Left ventricle myocardium inferior (tissue), 1 donor: ENCODE measurements at places on chromosomes 6 and 20.

- DNase-seq: no peak
These were observed 433.5 kb downstream of the PRKN start for GRCh38 chr6:162294029-162294428.

DNA sequence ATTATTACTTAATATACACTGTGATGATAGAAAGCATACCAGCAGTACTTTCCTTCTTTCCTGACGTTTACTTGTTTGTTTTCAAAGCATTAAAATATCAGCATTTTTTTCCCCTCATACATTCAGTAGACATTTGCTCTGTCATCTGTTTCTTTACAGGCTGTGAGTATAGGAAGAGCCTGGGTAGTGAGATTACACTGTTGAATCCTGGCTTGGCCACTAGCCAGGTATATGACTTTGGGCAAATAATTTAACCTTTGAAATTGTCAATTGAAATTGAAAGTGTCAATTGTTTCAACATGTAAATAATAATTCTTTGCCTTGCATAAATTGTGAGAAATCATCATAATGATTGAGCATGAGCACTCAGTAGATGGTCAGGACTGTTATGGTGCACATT lies 336.2 kb downstream of the CDKAL1 start:
- DNase-seq: no peak

GRCh38 chr6:118644007-118644406 lies 7.4 kb downstream of the CEP85L start:
- DNase-seq: no peak

DNA sequence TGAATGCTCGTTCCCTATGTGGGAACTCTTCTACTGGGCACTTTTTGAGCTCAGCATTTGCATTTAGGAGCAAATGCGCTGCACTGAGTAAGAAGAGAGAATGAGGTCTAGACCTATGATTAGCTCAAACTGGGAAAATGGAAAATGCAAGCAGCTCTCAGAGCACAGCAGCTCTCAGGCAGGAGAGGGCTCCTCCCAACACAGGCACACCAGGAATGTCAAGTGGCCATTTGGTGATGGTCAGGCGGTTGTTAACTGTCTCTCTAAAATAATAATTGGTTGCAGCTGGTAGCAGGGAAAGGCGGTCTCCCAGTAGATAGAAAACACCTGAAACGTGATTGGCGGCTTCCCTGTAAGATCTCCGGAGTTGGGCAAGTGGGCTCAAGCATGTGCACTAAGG lies 162.0 kb upstream of the ECI2 start:
- no peak for DNase-seq

DNA sequence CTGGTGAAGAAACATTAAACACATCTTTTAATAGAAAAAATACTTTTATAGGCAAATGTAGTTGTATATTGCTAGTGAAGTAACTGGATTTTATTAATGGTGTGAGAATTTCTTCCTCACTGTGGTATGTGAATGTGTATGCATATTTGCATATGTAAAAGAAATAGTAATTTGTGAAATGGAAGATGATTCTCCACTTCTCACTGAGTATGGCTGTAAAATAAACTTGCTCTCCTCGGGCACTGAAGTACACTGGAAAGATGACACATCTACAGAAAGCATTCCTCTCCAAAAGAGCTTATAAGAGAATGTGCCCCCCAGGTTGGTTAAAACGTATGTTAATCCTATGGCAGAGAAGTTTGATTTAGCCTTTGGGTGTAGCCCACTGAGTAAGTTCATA lies 155.5 kb downstream of the LPA start:
- DNase-seq: no peak
